ENCODE measurements at places on chromosomes 16 and 17.
A peak's percentile ranks its signal among the peaks of the same experiment; 100 is the strongest.

- no peak for DNase-seq
These were observed 68.1 kb upstream of the CES5A start for GRCh38 chr16:55943267-55943666.

GRCh38 chr16:13935408-13935807, 15.5 kb downstream of the ERCC4 start:
- no peak for DNase-seq

DNA sequence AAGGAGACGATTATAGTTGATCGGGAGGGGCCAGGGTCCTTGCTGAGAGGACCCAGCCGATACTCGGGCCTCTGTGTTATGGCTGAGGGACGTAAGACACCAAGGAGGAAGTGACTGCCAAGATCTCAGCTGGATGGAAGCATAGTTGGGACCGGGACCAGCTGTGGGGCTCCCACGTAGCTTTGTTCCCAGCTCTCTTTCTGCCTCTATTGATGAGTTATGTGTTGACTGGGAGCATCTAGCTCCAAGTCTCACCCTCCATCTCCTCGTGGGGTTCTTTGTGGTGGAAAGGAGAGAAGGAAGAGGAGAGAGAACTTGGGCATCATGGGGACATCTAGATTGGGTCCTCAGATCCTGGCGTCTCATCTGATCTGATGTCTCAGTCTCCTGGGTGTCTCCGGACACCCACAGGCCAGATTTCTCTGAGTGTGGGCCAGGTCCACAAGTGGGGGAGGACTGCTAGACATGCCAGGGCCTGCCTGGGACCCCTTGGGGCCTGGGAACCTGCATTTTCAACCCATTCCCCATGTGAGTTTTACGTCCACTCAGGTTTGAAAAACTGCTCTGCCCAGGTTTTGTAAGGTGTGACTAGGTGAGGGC, 1.0 kb downstream of the MGRN1 start:
- DNase-seq, result no peak

- no peak for DNase-seq
These were observed 30.6 kb upstream of the CBFA2T3 start for GRCh38 chr16:89007371-89008249.

- no peak for DNase-seq
These were observed 6.1 kb downstream of the KRT35 start for GRCh38 chr17:41474863-41475262.

DNA sequence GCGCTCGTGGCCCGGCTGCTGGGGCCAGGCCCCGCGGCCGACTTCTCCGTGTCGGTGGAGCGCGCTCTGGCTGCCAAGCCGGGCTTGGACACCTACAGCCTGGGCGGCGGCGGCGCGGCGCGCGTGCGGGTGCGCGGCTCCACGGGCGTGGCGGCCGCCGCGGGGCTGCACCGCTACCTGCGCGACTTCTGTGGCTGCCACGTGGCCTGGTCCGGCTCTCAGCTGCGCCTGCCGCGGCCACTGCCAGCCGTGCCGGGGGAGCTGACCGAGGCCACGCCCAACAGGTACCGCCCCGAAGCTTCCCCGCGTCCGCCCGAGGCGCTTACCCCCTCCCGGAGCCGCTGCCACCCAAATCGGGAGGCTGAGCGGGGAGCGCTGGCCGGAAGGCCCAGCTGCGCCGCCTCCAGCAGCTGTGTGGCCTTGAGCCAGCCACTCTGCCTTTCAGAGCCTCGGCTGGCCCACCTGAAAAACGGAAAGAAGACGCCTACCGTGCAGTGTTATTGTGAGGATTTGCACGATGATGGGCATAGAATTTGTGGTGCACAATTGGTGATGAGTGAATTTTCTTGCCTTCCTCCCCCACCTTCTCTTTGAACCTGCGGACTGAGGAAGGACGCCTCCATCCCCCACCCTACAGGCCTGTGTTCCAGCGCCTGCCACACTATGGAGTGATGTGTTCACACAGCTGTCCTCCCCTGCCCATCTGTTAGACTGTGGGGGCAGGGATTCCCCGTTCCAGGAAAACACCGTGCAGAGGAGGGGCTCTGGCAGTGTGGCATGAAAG, 523 bp downstream of the NAGLU start:
- DNase-seq, result peak; percentile 54

GRCh38 chr17:31067691-31068184, 27.0 kb upstream of the NF1 start:
- no peak for DNase-seq

DNA sequence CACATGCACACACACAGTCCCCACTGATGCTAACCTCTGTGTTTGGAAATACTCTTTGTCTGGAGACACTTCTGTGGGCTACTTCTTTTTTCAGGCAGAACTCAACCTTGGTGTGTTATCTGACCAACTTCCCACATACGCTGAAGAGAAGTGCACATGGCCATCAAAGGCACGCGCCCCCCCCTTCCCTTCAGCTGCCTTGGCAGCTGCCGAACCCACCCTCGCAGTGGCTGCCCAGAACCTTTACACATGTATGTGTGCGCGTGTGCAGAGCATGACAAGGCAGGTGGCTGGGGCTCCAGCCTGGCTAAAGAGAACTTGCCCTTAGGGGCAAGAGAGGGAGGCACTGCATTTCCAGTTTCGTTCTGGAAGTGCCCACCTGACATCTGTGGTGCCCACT, 3.9 kb downstream of the RAPGEFL1 start:
- DNase-seq, result no peak

DNA sequence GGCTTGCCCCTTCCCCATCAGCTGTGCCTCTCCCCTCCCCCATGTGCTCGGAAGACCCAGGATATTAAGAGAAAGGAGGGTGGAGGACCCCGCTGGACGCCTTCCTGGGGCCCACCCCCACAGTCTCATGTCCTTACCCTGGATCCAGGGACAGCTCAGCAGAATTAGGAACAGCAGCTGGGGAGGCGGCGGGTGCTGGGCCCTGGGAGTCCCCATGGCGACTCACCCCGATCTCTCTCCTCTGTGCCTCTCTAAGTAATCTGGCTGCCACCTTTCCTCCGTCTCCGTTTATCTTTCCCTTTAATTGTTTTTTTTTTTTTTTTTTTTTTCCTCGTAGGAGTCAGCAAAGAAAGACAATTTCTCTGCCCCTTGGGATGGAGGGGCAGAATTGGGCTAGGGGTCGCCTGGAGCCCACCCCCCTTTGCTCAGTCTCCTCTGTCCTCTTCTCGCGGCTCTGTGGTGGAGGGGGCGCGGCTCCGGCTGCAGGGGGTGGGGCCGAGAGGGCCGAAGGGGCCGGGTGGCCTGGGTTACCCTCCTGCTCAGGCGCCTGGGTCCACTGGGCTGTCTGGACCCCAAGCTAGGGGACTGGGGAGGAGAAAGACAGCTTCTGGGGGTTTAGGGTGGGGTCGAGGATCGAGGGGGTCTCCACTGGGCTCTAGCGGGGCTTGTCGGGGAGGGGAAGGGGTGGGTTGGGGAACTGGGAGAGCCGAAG, 390 bp downstream of the SEZ6L2 start:
- no peak for DNase-seq

DNA sequence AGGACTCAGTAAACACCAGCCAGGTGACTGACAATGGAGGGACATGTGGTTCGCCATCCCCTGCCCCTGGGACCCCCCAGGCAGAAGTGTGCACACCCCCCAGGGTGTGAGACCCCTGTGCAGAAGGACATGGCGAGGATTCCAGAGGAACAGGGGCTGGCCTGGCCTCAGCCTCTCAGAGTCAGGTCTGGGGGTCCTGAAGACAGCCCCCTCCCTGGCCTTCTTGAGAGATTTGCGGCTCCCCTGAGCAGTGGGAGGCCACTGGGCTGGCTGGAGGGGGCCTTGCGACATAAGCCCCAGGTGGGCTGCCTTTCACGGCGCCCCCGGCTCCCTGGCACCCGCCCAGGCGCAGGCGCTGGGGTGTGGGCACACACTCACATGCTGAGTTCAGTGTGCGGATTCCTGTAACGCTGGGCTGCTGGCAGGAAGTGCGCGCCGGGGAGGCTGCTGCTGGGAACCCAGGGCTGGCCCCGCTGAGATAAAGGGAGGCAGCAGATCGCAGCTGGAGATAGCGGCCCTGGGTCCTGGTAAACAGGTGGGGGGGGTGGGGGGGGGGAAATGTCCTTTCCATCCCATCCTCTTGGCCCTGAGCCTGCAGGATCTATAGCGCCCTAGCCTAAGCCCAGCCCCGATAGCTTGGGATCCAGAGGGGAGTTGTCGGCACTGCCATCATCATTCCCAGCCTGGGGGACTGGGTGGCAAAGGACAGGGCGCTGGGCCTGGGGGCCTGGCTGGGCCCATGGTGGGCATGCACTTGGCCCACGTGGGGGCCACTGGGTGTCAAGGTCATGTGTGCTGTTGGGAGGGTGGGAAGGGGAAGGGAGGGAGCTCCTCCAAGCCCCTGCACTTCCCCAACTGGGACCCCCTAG, 27.1 kb downstream of the TMEM235 start:
- DNase-seq, result peak; percentile 60

DNA sequence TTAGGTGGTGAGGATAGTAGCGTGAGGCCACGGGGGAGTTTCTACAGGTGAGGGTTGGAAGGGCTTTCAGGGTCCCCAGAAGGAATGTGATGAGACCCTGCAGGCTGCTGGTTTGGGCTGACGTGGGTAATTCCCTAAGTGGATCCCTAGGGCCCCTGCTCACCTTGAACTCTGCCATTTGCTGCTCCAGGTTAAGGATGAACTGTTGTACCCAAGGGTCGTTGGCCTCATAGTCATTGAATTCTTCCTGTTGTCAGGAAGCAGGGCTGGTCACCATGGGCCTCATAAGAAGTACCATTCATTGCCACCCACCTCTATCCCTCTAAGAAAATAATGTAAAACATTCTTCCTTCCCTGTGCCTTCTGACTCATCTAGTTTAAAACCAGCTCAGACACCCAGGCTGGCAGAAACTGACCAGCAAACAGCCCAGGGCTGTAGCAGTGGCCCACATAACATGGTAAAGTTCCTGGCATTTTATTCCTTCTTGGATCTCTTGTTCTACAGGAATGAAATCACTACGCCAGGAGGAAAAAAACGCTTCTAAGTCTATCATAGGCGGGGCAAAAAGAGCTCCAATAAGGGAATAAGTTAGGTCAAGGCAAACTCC, 27.6 kb downstream of the FCSK start:
- DNase-seq, result no peak

- DNase-seq, result peak; percentile 25
These were observed 19.1 kb downstream of the TRARG1 start for GRCh38 chr17:1298606-1299005.

DNA sequence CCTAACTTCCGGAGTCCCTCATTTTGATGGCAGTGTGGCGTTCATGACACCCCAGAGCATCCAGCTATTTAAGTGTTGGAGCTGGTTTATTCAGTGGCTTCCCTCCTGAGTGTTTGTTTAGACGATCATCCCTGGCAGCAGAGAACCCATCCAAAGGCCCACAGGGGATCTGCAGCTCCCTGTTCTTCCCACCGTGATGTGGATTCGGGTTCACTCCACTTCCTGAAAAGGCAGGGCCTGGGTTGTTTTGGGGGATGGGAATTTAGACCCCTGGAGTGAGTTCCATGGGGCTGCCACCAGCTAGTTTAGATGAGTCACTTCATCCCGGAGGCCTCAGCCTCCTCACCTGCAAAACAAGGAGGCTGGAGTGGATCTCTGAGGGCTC, 2.3 kb downstream of the KSR1 start:
- DNase-seq, result no peak

DNA sequence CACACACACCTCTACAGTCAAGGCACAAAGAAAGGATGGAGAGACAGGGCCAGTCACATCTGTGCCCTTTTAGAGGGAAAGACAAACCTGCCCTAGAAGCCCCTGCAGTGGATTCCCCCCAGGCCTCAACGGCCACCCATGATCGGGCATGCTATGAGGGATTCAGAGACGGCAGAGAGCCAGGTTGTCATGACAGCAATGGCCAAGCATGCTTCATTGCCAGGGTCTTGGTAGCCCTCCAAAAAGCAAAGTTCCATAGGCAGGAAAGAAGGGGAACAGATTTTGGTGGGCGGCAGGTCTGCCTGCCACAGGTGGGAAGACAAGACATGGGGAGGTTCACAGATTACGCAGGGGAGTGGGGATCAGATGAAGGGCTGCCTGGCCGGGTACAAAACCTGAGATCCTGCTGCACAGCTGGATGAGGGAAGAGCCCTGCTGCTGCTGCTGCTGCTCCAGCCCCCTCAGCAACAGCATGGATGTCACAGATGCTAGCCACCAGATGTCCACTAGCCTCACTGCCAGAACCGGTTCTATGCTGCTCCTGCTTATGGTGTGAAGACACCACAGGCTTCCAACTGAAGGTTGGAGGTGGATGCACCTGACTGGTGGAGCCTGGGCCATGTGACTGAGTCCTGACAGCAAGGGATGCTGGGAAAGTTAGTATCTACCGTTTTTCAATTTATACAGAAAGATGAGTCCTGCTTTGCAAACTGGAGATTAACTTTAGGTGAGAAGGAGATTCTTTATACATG, 17.8 kb downstream of the ACTG1 start:
- DNase-seq, result no peak

DNA sequence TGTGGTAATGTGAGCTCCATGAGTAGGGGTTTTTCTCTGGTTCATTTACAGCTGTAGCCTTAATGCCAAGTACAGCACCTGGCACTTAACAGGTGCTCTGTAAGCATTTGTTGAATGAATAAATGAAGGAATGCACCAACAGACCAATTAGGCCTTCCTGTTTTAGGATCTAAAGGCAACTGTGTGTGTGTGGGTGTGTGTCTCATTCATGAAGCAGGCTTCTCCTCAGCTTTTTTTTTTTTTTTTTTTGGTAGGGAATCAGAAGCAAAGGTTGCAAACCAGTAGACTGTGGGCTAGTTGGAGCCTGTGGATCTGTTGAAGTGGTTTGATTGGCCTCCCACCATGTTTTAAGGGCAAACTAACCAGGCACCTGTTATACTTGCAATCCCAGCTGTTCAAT, 48.1 kb downstream of the HS3ST2 start:
- DNase-seq, result no peak

DNA sequence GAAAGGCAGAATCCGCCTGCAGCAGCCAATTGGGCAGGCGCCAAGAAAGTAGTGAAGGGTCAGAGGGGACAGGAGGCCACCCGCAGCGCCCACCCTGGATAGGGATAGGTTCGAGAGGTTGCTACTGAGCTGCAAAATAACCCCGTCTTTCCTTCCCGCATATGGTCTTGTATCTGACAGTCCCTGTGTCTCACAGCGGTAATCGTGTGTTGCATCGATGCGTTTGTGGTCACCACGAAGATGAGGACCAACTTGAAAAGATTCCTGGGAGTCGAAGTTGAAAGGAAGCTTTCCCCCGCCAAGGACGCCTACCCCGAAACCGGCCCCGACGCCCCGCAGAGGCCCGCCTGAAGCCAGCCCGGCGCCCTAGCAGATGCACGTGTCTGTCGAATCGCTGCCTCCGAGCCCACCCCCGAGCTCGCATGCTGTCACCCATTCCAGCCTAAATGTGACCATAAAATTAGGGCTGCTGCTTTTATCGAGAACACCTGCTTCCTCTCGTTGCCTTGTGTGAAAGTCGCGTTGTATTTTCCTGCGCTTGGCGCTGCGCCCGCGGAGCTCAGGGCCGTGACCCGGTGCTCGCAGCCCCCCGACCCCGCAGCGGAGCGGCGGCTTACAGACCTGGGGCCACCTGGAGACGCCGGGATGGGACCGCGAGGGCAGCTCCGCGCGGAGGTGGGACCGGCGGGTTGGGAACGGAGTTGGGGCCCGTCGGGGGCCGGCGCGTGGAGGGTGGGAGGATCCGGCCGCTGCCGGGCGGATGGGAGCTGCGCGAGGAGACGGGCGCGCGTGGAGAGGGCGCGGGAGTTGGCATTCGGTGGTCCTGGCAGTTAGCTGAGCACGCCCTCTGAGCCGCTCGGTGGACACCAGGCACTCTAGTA, at the start of gene CMTM2:
TSS of gene CMTM2 (plus strand) at position 813 of the 881 bp plus-strand sequence. CDS start 145 bp downstream, outside the sequence.
- DNase-seq, result no peak

GRCh38 chr17:82752371-82753200, 721 bp downstream of the TBCD start:
- DNase-seq, result peak; percentile 37
